ENCODE measurements at places on chromosomes 2 and 18.

GRCh38 chr18:13319629-13320028, 101.1 kb downstream of the LDLRAD4 start:
- no peak overlapping the region for H3K27ac ChIP-seq
- no peaks in the 10 kb centered on the region for H3K27me3 ChIP-seq
- no peak for DNase-seq
- H3K4me3 ChIP-seq, result no peak overlapping the region
- H3K4me1 ChIP-seq, result no peaks in the 10 kb centered on the region

DNA sequence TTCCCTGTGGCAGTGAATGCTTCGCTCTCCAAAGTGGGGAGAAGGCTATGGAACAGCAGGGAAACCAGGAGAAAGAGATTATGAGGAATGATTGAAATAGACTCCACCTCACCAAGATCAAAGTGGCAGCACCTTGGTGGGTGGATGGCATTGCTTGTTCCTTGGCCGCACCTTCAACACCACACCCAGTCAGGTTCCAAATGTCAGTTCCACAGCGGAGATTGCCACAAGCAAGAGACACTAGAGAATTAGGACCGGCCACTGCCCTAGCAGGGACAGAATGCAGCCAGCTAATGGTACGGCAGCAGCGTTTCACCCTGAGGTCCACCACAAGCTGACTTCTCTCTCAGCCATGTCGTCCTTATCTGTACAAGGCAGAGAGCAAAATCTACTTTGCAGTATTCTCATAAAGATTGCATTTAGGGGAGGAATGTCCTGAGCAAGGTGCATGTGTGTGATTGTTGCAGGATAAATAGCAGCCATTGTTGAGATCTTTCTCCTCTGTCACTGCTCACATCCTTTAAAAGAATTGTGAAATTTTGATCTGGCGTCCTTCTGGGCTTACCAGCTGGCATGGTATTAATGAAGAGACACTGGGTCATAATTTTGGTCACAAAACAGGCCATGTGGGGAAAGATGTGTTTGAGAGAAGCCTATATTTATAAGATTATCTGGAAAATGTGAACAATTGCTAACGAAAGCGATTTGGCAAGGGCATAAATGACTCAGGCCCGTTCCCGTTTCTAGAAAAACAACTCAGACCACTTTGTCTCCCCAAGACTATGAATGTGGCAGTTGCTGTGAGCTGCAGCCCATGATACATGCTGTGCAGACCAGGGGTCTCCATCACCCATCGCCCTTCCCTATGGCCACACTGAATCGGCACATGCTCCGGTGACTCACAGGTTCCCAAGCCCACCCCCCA, 228.6 kb upstream of the ID2 start:
- H3K27me3 ChIP-seq, result no peaks in the 10 kb centered on the region
- no peaks in the 10 kb centered on the region for H3K36me3 ChIP-seq
- no peak for DNase-seq
- H3K4me1 ChIP-seq, result peaks cover 3% of the 10 kb centered on the region
- no peak overlapping the region for H3K4me3 ChIP-seq
- H3K27ac ChIP-seq, result no peak overlapping the region

- no peaks in the 10 kb centered on the region for H3K4me1 ChIP-seq
- H3K36me3 ChIP-seq, result no peaks in the 10 kb centered on the region
- H3K4me3 ChIP-seq, result no peak overlapping the region
- no peak for DNase-seq
- no peak overlapping the region for H3K27ac ChIP-seq
Observed at GRCh38 chr2:234793212-234793785, 158.5 kb upstream of the SH3BP4 start.

- no peaks in the 10 kb centered on the region for H3K27me3 ChIP-seq
- no peak overlapping the region for H3K27ac ChIP-seq
- H3K36me3 ChIP-seq, result no peaks in the 10 kb centered on the region
- H3K4me1 ChIP-seq, result no peaks in the 10 kb centered on the region
- DNase-seq, result peak; percentile 3
Observed at GRCh38 chr2:174778085-174778981, 14.1 kb upstream of the CHRNA1 start.

GRCh38 chr2:172089005-172089504, 3.7 kb downstream of the DLX1 start:
- no peak overlapping the region for H3K27ac ChIP-seq
- peaks cover 56% of the 10 kb centered on the region for H3K27me3 ChIP-seq
- DNase-seq, result no peak
- no peak overlapping the region for H3K4me3 ChIP-seq

- no peaks in the 10 kb centered on the region for H3K36me3 ChIP-seq
- no peak overlapping the region for H3K27ac ChIP-seq
- no peaks in the 10 kb centered on the region for H3K4me1 ChIP-seq
- no peak overlapping the region for H3K4me3 ChIP-seq
- DNase-seq, result no peak
Observed at GRCh38 chr18:75875559-75875958, 448.1 kb upstream of the SMIM21 start.

- DNase-seq, result no peak
- H3K4me3 ChIP-seq, result no peak overlapping the region
- H3K27me3 ChIP-seq, result no peaks in the 10 kb centered on the region
- H3K4me1 ChIP-seq, result no peaks in the 10 kb centered on the region
- no peak overlapping the region for H3K27ac ChIP-seq
Observed at GRCh38 chr2:235606004-235606715, 112.3 kb downstream of the AGAP1 start.

- no peaks in the 10 kb centered on the region for H3K27me3 ChIP-seq
- no peak overlapping the region for H3K27ac ChIP-seq
- no peak for DNase-seq
- no peaks in the 10 kb centered on the region for H3K4me1 ChIP-seq
Observed at GRCh38 chr18:50651334-50651733, 91.4 kb downstream of the MAPK4 start.

All from pancreas (tissue), 10 donors.